ENCODE measurements at places on chromosomes 5 and 9.
A peak's percentile ranks its signal among the peaks of the same experiment; 100 is the strongest.

DNA sequence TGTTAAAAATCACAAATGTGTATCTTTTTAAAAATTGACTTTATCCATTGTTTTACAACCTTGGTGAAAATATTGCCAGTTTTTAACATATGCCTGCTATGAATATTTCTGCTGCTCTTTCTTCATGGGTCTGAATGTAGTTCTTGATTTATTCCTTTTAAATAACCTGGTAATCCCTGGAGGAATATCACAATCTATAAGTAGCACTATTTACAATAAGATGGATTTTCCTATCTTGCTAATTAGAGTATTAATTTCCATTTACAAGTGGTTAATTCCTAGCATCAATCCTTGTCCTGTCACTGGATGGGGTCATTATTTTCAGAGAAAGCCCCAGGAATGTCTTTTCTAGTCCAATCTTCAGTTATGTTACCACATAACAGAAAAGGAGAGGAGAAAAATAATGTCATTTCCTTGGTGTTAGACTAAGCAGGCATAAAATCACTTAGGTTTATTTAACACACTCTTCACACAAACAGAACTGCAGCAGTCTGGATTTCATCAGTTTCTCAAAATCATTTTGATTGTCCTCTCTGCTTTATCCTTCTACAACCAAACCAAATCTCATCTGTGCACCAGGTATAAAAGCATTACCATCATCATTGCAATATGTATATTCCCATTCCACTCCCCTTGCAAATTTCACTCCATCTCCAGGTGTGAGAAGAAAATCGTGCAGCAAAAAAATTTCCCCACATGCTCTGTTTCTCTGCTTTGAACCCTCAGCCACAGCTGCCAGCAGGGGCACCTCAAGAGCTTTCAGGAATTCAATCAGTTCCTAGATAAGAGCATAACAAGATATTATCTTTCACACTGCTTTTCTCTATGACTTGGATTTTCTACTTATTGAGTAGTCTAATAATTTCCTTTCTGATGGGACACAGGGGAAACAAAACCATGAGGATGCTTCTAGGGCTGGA, 204.1 kb downstream of the SEC61B start:
- no peak for DNase-seq

- no peak for DNase-seq
Measured at GRCh38 chr5:174760721-174761120, 36.3 kb downstream of the MSX2 start.

- no peak for DNase-seq
Measured at GRCh38 chr5:98898743-98899142, 30.1 kb downstream of the CHD1 start.

DNA sequence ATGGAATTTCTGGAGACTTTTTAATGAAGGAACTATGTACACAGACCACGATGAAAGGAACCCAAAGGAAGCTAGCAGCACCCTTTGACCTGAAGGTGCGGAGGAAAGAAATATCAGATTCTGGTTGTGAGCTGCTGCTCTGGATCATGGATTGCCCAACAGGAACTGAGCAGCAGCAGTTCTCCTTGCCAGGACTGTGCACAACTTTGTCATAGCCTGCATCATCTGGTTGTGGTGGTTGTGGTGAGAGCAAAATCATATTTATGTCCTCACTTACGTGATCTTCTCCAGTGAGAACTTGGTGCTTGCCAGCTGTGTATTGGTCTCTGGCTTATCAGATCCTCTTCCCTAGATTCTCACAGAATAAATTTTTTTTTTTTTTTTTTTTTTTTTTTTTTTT, 70.7 kb upstream of the LPAR1 start:
- DNase-seq = no peak

DNA sequence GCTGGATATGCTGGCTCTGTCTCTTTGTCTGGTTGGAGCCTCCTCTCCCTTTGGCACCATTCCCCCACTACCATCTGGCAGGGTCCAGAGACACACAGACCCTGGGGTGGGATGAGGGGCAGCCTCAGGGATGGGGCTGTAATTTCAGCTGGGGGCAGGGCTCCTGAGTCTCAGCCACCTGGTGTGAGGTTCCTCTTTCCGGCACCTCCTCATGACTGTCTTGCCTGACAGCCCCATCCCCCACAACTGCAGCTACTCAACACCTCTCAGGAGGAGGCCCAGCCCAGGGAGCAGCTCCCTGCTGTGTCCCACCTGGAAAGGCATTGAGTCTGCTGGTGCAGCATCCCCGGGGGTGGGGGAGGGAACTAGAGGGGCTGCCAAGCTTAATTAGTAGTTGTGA, 11.7 kb upstream of the RPS14 start:
- no peak for DNase-seq

DNA sequence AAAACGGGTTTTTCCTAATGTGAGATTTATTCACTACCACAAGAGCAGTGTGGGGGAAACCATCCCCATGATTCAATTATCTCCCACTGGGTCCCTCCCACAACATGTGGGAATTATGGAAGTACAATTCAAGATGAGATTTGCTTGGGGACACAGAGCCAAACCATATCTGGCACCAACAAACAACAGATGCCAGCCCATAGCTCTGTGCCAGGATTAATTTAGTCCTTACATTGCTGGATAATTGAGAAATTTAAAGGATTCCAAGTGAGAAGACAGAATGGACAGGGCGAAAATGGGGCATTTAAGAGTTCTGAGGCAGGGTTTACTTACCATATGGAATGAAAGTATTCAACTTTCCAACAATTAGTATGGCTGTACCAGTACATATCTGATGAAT, 30.8 kb upstream of the DNAH5 start:
- DNase-seq = no peak

DNA sequence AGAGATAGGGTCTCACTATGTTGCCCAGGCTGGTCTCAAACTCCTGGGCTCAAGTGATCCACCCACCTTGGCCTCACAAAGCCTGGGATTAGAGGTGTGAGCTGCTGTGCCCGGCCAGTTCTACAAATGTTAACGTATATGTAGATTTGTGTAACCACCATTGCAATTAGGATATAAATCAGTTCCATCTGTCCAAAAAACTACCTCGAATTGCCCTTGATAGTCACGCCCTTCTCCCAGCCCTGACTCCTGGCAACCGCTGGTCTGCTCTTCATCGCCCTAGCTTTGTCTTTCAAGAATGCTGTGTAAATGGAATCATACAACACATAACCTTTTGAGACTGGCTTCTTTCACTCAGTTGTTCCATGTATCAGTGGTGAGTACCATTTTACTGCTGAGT, 46.1 kb upstream of the PPARGC1B start:
- no peak for DNase-seq

DNA sequence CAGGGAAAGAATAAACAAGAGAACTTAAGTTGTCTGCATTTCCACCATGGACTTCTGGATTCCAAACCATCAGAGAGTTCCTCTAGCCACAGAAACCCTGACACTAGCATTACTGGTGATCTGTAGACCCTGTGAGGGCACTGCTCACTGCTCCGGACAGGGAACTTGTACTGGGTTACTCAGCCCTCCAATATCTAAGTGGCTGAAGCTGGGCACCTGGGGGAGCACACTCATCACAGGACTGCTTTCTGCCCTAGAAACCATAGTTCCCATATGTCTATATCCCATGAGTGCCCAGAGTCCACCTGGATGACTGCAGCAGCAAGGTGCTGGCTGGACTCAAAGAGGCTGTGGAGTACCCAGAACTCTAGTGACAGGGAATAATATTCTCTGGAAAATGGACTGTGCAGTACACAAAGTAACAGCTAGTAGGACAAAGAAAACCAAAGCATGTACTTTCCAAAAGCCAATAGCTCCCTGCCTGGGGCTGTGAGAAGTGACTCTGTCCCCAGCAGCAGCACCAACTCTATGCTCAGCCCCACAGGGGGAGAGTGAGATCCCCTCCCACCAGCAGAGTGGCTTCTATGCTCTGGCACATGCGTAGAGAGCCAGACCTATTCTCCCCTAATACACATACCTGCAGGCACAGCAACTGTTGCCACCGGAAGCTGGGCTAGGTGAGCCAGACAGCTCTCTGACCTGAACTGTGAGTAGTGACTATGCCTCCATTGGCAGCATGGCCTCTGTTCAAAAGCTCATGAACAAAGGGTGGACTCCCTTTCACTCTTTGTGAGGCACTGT, 472.9 kb upstream of the FTMT start:
- no peak for DNase-seq

GRCh38 chr9:2228132-2228531, 213.0 kb downstream of the SMARCA2 start:
- no peak for DNase-seq

GRCh38 chr5:96611946-96612345, 50.2 kb upstream of the CAST start:
- DNase-seq = no peak

DNA sequence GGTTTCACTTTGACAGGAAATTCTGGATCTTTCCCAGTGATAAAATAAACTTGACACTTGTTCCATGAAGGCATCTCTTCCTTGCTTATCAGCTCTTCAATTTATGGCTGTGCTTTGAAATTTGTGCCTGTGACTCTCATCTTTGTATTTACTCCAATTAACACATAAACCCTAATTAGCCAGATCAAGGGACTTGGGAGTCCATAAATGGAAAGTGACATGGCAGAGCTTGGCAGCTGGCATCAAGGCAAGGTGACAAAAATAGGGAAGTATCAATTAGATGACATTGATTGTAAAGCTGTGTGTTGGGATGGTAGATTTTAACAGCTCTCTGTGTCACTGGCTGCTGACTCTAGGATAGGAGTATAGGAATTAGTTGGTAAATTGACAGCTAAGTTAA, 133.9 kb downstream of the PBX3 start:
- no peak for DNase-seq

DNA sequence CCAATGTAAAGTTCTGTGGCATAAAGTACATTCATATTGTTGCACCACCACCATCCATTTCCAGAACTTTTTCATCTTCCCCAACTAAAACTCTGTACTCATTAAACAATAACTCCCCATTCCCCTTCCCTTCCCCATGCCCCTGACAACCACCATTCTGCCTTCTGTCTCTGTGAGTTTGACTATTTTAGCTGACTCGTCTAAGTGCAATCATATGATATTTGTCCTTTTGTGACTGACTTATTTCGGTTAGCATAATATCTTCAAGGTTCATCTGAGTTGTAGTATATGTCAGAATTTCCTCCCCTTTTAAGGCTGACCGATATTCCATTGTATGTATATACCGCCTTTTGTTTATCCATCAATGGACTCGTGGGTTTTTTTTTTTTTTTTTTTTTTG, 29.0 kb upstream of the SMU1 start:
- DNase-seq = no peak

DNA sequence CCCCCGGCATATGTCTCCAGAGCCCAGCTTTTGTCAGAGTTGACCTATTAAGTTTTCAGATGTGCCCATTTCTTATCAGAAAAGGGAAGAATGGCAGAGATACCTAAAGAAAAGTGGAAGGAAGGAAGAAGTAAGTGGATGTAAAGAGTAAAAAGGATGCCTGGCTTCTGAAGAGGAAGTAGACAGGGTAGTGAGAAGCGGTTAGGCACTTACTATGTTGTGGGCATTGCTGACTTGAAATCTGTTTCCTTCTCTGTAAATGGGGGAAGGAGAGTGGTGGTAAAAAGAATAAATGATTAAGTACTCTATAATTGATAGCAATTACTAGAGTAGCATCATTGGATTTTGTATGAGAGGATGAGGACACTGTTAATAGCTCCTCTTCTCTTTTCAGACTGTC, 9.9 kb downstream of the ANP32B start:
- no peak for DNase-seq

GRCh38 chr9:134914501-134914834, 3.2 kb downstream of the FCN1 start:
- no peak for DNase-seq

- no peak for DNase-seq
Measured at GRCh38 chr5:14707811-14708390, 43.4 kb downstream of the OTULIN start.

DNA sequence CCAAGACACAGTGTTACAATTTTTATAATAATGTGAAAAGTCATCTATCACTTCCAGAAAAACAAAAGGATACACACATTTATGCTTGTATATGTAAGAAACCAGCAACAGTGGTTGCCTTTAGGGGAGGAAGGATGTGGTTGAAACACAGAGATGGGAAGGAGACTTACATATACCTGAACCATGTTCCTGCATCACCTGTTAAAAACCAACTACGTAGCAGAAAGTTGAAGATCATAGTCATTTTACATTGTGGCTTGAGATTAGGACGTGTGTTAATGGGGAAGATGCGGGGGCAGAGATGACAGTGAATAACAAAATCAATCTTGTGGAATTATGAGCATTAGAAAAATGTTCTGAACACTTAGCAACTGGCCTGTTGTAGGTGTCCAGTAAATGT, 307.3 kb downstream of the MLLT3 start:
- no peak for DNase-seq

DNA sequence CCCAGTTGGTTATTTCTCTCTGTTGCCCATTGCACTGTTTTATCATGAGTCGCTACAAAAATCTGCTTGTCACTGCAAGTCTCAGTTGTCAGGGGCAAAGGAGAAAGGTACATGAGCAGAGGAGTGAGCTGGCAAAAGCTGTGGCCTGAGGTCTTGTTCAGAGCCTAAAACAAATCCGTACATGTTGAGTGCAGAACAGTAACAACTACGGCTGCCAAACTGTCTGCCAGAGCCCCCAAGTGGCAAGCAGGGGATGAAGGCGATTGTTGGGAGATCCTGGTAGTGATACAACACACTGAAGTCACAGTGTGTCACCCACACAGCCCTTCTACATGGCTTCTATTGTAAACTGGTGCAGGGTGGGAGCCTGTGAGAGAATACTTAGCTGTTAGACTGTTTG, 50.9 kb downstream of the BRINP1 start:
- no peak for DNase-seq

- DNase-seq = no peak
Measured at GRCh38 chr5:38807570-38808483, 38.0 kb upstream of the OSMR start.

GRCh38 chr9:70569070-70569772, 154.8 kb upstream of the KLF9 start:
- DNase-seq = no peak

- no peak for DNase-seq
Measured at GRCh38 chr5:83991566-83992224, 271.0 kb upstream of the HAPLN1 start.

DNA sequence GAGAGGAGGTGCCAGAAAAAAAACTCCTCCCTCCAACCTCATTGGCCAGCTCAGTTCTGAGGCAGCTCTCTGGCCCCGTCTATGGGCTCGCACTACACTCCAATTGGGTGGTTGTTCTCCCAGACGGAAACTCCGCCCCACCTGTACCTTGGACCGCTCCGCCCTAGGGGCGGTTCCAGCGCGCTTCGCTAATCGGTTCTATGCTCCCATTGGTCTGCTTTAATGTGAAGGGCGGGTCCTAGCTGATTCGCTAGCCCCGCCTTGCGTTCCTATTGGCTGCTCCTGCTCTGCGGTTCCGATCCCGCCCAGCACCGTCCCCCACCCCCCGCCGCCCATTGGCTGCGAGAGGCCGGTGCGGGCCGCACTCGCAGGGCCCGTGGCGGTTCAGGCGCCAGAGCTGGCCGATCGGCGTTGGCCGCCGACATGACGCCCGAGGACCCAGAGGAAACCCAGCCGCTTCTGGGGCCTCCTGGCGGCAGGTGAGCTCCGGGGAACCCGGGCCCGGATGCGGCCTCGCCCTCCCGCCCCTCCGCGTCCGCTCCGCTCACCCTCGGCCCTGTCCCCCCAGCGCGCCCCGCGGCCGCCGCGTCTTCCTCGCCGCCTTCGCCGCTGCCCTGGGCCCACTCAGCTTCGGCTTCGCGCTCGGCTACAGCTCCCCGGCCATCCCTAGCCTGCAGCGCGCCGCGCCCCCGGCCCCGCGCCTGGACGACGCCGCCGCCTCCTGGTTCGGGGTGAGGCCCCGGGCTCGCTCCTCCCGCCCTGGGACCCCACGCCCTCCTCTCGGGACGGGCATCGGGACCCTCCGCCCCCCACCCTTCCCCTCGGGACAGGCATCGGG, at the start of gene SLC2A8:
TSS of gene SLC2A8 (plus strand) at position 362 of the 838 bp plus-strand sequence. CDS start at position 424, 62 bp downstream.
- DNase-seq = peak; percentile 78
